ENCODE measurements at places on chromosomes 1 and 21. TPM values are rescaled to one million over a fixed set of nuclear protein-coding genes. Genes with fewer than 3 reads are reported as not detected.
A peak's percentile ranks its signal among the peaks of the same experiment; 100 is the strongest.

The CD164L2 gene
- total RNA-seq, result 0.15 TPM

The SAMD11 gene
- total RNA-seq, result 59.8 TPM

DNA sequence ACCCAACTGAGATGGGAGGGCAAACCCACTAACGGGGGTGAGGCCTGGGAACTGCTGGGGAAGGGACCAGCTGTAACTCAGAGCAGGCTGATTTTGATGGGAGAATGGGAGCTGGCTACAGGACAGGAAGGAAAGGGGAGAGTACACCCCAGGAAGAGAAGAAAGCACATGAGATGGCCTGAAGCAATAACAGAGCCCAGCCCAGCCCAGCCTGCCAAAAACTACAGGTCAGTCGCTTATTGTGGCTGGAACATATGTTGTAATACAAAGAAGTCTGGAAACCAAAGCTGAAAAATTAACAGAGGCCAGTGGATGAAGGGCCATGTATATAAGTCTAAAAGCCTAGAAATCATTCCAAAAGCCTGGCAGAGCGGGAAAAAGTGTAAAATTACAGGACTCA, 1.6 kb downstream of the ITLN2 start:
- no peak for DNase-seq

GRCh38 chr1:229167318-229167717, 103.6 kb upstream of the RAB4A start:
- DNase-seq, result no peak

GRCh38 chr1:90007979-90008404, 13.1 kb downstream of the ZNF326 start:
- peak; percentile 11 for DNase-seq
